ENCODE measurements at places on chromosomes 11 and 22.

DNA sequence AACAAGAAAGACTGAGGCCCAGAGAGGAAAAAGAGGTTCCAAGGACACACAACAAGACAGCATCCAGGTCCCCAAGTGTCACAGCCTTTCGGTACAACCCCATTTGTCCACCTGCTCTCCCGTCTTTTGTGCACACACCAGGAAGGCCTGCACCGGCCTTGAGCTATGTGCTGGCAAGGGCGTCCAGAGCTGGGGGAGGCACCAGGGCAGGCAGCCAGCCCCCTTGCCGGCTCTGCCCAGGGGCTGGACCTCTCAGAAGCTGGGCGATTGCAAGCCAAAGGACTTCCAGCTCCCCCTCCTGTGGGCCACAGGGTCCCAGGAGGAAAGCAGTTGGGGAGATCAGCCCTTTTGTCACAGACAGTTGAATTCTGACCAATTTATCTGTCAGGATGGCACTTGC, 210.5 kb downstream of the MN1 start:
- DNase-seq, result no peak

GRCh38 chr11:126345759-126346585, 9.5 kb upstream of the ST3GAL4 start:
- no peak for DNase-seq

DNA sequence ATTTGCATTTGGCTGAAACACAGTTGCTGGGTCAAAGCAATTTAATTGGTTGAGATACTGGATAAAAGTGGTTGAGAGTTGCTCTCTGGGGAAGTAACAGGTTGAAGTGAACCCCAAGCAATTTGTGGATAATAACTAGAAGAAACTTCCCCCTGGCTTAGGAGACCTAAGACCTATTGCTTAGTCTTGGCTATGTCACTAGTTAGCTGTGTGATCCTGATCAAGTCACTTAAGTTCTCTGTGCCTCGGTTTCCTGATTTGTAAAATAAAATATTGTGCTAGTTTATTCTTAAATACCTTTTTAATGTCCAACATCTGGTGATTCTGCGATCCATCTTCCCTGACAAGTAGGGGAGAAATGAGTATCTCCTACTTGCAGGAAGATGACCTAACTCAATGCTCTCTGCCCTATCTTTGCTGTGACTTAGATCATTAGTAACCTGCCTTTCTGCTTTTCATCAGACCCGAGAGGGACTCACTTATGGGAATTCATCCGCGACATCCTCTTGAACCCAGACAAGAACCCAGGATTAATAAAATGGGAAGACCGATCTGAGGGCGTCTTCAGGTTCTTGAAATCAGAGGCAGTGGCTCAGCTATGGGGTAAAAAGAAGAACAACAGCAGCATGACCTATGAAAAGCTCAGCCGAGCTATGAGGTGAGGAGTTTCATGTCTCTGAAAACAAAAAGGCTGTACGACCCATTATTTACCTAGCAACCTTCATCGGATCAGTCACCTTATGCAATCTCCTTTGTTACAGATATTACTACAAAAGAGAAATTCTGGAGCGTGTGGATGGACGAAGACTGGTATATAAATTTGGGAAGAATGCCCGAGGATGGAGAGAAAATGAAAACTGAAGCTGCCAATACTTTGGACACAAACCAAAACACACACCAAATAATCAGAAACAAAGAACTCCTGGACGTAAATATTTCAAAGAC, 37.5 kb downstream of the EHF start:
- no peak for DNase-seq

GRCh38 chr11:41289408-41289807, 170.0 kb downstream of the LRRC4C start:
- no peak for DNase-seq

DNA sequence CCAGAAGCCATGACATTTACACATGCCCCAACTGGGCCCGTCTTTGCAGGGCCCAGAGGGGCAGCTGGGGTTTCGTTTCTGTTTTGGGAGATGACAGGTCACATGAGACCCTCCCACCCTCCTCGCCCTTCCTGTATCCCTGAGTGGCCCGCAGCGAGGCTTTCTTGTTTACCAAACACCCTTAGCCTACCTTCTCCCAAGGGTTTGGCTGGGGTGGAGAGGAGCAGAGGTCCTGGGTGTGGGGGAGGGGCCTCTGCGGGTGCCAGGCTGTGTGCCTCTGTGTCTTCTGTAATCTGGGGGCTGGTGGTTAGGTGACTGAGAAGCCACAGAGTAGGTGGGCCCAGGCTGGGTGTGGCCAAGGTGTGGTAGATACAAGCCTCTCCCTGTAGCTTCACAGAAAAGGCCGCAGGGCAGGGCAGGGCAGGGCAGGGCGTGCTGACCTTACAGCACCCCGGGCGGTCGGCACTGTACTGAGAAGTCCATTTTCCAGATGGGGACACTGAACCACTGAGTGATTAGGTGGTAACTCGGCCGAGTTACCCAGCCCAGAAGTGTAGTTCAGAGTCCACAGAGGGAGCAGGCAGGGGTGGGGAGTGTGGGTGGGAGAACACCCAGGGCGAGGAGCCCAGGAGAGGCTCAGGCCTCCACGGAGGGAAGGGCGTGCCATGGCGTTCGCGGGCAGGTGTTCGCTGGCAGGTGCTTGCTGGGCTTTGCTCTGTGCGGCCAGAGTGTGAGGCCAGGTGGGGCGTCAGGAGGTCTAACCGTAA, 8.7 kb downstream of the PRR5 start:
- no peak for DNase-seq

- DNase-seq, result no peak
Measured at GRCh38 chr11:64299847-64300648, at the start of gene CATSPERZ. CATSPERZ (plus strand) TSS chr11:64300358; CDS start chr11:64300411, 53 bp downstream.

DNA sequence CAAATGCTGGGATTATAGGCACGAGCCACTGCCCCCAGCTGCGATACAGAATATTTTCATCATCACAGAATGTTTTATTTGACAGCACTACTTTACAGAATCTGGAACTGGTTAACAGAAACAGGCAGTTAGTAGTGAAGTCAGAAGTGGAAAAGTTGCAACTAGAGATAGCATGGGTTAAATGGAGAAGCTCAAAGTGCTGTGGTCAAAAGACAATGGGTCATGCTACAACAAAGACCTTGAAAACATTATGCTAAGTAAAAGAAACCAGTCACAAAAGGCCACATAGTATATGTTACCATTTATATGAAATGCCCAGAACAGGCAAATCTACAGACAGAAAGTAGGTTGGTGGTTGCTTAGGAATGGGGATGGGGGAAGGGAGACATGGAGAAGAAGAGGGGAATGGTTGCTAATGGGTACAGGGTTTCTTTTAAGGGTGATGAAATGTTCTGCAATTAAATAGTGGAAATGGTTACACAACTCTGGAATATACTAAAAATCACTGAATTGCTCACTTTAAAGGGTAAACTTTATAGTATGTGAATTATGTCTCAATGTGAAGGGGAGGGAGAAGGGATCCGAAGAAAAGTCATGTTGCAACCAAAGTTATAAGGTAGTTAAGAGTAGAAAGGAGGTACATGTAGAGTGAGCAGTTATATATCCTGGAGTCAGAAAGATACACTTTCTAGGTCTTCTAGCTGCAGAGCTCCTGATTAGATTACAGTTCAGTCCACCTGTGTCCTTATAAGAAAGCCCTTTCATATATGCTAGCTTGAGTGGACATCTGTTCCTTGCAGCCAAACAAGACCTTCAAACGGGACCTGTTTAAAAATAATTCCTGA, 46.3 kb upstream of the RAPSN start:
- no peak for DNase-seq

GRCh38 chr11:1729692-1730011, 20.7 kb downstream of the IFITM10 start:
- DNase-seq, result no peak

GRCh38 chr11:11565636-11566035, 56.2 kb downstream of the GALNT18 start:
- no peak for DNase-seq

- DNase-seq, result no peak
Measured at GRCh38 chr22:48309115-48309705, 1518.5 kb downstream of the BRD1 start.

DNA sequence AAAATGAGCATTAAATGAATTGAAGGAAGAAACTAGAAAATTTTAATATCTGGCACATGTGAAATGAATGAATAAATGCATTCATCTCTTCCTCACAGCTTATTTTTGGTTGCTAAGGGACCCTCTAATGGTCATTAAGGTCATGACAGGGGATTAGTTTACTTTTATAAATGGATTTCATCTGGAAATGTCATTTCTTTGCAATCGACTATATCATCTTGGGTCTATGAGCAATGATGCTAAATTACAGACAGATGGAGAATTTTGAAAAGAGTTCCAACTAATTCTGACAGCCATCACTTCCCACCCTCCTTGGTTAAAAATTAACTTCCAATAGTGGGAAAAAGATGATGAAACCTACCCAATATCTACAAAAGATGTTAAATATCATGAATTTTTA, 98.0 kb downstream of the KIF18A start:
- no peak for DNase-seq

GRCh38 chr11:10786451-10786850, 22.3 kb downstream of the EIF4G2 start:
- no peak for DNase-seq

- no peak for DNase-seq
Measured at GRCh38 chr11:2271327-2272227, 1.2 kb upstream of the ASCL2 start.

GRCh38 chr11:70476669-70477068, 78.3 kb downstream of the CTTN start:
- no peak for DNase-seq

DNA sequence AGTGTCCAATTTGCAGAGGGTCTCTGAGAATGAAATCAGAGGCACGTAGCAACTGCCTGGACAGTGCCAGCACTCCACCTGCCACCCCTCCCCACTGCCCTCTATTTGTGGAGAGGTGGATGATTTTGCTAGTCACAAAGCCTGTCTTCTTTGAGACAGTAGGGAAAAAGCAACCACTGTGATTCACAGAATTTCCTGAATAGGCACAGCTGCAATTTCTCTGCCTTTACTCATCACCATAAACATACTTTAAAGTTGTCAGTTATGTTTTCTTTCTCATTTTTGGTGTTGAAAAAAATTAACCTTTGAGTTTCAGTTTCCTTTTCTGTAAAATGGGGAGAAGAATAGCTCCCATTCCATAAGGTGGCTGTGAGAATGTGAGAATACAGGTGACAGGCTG, 134.3 kb downstream of the TEAD1 start:
- DNase-seq, result no peak

GRCh38 chr22:49228431-49229037, 599.1 kb downstream of the BRD1 start:
- DNase-seq, result no peak

GRCh38 chr22:20859615-20860014, 808 bp downstream of the SNAP29 start:
- no peak for DNase-seq

DNA sequence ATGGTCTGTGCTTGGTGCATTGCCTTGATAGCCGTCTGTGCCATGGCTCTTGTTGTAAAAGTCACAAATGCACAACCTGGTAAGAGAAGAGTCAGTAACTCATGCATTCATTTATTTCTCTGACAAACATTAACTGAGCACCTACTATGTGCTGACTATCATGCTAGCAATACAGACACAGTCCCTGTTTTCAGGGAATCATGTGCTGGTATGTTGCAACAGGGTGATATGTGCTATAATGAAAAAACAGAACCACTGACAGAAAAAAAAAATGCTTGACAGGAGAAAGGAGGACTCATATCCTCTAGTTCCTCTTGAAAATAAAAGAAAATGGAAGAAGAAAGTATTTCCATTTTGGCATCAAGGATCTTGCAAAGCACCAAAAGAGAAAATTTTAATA, 34.5 kb upstream of the RAPSN start:
- DNase-seq, result no peak

DNA sequence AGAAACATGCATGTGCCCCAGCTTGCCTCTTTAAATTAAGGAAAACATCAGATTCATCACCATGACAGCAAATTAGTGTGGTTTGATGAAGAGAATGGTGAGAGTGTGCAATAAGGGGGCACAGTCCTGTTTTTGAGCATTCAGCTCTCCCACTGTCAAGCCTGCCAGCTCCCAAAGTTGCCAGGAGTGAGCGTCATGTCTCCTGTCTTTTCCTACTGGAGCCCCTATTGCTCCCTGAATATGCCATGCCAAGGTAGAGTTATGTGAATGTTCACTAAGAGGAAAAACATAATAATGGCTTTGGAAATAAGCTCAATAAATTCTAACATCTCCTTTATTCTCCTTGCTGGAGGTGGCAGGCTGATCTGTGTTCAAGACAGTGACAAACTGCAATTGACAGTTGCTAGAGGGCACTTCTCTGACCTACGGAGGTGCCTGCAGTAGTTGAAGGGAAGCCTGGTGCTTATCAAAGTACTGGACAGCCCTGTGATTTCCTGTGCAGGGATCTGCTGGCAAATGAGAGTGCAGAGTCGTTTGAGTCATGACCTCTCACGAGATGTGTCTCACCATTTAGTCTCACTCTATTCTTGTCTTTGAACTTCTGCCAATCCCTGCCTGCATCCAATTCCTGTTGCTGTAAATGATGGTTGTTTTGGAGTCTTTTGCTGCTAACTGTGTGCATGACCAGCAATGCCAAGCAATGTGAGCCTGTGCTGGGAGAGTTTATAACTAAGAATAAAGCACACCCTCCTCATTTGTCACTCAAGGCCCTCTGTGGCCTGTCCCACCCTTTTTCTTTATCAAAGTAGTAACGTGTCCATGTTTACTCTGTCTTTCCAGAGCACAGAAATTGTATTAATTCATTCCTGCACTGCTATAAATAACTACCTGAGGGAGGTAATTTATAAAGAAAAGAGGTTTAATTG, 34.8 kb downstream of the MRGPRX2 start:
- no peak for DNase-seq

- DNase-seq, result no peak
Measured at GRCh38 chr11:92393218-92393617, 168.6 kb downstream of the FAT3 start.

GRCh38 chr22:17951315-17951714, 73.0 kb downstream of the MICAL3 start:
- no peak for DNase-seq

DNA sequence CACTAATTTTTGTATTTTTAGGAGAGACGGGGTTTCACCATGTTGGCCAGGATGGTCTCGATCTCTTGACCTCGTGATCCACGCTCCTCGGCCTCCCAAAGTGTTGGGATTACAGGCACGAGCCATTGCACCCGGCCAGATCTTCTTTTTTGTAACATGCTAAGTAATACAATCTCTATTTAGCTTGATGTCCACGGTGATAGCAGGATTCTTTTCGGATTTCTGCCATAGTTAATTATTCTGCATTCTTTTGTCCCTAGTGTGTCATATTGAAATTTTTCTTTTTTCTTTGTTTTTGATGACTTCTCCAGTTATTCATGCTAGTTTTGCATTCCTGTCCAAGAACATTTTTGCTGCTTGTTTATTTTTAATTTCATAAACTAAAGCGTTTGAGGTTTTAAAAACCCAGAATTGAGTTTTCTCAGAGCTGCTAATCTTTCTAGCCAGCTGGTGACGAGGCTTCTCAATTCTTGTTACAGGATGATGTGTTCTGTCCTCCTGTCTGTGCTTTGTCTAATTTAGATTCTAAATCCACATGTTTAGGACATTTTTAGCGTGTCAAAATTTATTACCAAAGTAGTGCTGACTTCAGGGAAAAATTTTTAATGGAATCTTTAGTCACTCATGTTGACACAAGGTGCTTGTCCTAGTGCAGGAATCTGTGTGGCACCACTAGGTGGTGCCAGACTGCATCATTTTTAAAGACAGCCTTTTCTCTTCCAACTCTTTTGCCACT, 21.8 kb downstream of the NF2 start:
- DNase-seq, result no peak

GRCh38 chr22:48105259-48105658, 1342.8 kb downstream of the TBC1D22A start:
- DNase-seq, result no peak
